Activated CD4-positive, alpha-beta T cell treated with anti-CD3 and anti-CD28 coated beads, Interleukin-2, amount 10 ng/mL, durations not matched to agents 7 days and 5 days (primary cell): ENCODE measurements at places on chromosomes 12 and 14. TPM values are rescaled to one million over a fixed set of nuclear protein-coding genes. Genes with fewer than 3 reads are reported as not detected.

Gene SLC39A5
- not detected for total RNA-seq

Gene ASIC1
- 10.1 TPM for total RNA-seq

DNA sequence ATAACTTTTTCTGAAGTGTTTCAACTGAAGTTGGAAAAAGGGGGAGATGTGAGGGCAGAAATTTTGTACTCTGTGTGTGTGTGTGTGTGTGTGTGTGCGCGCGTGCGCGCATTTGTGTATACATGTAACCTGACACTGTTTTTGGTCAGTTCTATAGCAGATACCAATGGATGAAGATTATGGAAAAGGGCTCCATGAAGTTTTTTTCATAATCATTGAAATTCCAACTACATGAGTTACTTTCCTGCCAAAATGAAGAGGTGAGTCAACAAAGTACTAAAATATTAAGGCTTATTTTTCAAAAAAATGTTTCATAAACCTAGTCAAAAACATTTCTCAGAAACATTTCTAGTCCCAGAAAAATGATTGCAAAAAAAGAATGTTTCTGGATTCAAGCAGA, 25.7 kb upstream of the CERS5 start:
- no peak overlapping the region for H3K4me3 ChIP-seq
- DNase-seq: no peak
- H3K36me3 ChIP-seq: peaks cover 10% of the 10 kb centered on the region

Gene POTEG
- not detected for total RNA-seq

- H3K27ac ChIP-seq: no peak overlapping the region
- no peaks in the 10 kb centered on the region for H3K27me3 ChIP-seq
- H3K4me1 ChIP-seq: no peaks in the 10 kb centered on the region
- no peak overlapping the region for H3K4me3 ChIP-seq
These were observed 37.7 kb downstream of the NRDE2 start for GRCh38 chr14:90293766-90294730.

- H3K36me3 ChIP-seq: no peaks in the 10 kb centered on the region
- DNase-seq: no peak
- peaks cover 9% of the 10 kb centered on the region for H3K27me3 ChIP-seq
- H3K4me3 ChIP-seq: no peak overlapping the region
- H3K4me1 ChIP-seq: no peaks in the 10 kb centered on the region
These were observed 9.8 kb downstream of the CCER1 start for GRCh38 chr12:90945070-90945649.

Gene CLEC6A
- total RNA-seq: not detected

DNA sequence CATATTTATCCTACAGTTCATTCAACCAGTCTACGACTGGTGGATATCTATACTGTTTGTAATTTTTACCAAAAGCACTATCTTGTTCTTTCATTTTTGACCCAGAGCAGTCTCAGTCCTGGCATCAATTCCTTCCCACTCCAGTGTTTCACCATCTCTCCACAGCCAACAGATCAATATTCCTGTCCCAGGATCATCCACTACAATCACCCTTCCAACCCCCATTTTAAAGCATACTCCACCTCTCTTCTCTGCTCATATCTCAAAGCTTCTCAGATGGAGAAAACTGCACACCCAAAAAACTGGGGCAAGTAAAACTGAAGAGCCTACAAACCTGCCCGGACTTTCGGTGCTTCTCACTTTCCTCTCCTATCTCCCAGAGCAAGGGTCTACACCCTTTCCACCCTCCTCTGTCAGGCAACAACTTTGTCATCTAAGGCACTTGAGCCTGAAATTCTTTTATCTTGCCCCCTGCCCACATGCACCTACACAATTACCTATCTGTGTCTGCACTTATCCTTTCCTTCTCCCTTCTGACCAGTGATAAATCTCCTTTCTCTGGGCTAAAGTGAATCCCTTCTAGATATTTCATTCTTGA, 4.1 kb upstream of the PIP4K2C start:
- H3K36me3 ChIP-seq: no peaks in the 10 kb centered on the region
- H3K27ac ChIP-seq: no peak overlapping the region
- H3K4me3 ChIP-seq: no peak overlapping the region
- H3K4me1 ChIP-seq: peaks cover 16% of the 10 kb centered on the region
- H3K27me3 ChIP-seq: peaks cover 1% of the 10 kb centered on the region

- peaks cover 53% of the 10 kb centered on the region for H3K36me3 ChIP-seq
- no peak overlapping the region for H3K4me3 ChIP-seq
- H3K27me3 ChIP-seq: no peaks in the 10 kb centered on the region
- H3K4me1 ChIP-seq: peaks cover 8% of the 10 kb centered on the region
- no peak for DNase-seq
These were observed 15.5 kb downstream of the EID3 start for GRCh38 chr12:104319028-104319427.
